Progenitor cell of endocrine pancreas (in vitro differentiated cells): ENCODE measurements at places on chromosomes 6 and 20.

DNA sequence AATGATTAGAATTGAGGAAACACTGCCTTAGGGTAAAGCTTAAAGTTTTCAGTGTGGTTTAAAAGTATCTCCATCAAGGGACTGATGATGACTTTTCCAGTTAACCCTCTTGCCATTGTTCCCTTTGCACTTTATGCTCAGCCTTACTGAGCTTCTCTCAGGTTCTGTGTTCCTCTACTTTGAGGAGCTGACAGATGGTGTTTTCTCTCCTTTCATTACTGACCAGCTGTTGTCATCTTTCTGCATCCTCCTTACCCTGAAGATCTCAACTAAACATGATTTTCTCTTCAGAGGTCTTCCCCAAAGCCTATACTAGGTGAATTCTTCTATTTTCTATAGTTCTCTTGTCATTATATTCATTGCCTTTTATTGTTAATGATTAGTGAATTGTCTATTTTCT, 475.6 kb upstream of the SYNCRIP start:
- no peak for DNase-seq

GRCh38 chr6:11328613-11329247, 96.3 kb upstream of the NEDD9 start:
- no peak for DNase-seq

DNA sequence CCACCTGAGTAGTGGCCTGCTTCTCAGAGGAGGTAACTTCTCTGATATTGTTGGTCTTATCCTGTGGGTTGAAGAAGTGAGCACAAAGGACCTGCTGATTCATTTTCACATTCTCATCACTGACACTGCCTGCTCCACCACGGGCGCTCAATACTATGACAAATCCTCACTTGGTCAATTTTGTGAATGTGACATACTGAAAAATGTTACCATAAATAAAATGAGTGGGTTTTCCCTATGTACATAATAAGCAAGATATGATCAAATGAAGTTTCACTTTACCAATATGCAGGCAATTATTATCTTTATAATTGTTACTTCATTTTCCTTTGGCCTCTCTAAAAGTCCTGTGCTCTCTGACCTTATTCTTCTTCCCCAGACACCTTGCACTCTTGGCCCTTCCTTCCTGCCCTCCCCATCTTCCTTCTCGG, 71.5 kb upstream of the RIPOR2 start:
- DNase-seq = no peak

GRCh38 chr6:33076406-33076934, 680 bp downstream of the HLA-DPB1 start:
- no peak for DNase-seq

DNA sequence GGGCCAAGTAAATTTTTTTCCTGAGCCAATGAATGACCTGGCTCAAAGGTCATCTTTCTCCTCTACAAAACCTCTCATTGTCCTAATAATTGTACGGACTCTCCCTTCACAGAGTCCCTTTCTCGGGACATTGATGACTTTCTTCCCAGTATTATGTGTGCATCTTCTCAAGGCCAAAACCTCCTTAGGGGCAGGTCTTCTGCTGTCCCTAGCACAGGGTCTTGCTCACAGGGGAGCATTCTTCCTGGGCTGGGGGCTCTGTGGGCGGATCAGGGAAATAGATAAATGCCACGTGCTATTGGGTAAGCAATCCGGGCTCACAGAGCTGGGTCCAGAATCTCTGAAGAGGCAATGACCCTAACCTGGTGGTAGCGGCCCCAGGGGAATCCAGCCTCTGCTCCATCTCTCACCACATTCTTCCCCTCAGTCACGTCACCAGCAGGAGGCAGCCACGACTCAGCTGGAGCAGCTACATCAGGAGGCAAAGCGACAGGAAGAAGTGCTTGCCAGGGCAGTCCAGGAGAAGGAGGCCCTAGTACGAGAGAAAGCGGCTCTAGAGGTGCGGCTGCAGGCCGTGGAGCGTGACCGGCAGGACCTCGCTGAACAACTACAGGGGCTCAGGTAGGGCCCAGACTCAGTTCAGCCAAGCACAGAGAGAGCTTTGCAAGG, 23.5 kb downstream of the CEP250 start:
- DNase-seq = no peak

- no peak for DNase-seq
Measured at GRCh38 chr6:259901-260508, 32.3 kb upstream of the DUSP22 start.

- DNase-seq = no peak
Measured at GRCh38 chr6:122207794-122208193, 191.7 kb upstream of the HSF2 start.

DNA sequence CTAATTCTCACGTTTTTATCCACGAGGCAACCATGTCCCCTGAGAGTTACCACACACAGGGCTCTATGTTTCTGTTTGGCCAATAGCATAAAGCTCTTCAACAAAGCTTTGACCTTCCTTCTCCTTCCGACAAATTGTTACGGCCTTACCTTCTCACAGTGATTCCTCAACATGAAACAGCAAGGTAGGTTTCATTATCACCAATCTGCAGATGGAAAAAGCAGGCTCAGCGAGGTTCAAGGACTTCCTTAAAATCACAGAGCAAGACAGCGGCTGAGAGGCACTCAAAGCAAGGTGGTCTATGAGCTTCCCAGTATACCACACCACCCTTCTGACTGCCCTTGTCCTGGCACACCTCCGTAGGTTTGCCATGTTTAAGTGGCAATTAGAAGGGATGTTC, 360.0 kb downstream of the CD83 start:
- no peak for DNase-seq

GRCh38 chr20:582204-582603, 27.9 kb downstream of the TCF15 start:
- DNase-seq = no peak

- DNase-seq = no peak
Measured at GRCh38 chr6:28979679-28980078, 25.4 kb downstream of the ZNF311 start.

DNA sequence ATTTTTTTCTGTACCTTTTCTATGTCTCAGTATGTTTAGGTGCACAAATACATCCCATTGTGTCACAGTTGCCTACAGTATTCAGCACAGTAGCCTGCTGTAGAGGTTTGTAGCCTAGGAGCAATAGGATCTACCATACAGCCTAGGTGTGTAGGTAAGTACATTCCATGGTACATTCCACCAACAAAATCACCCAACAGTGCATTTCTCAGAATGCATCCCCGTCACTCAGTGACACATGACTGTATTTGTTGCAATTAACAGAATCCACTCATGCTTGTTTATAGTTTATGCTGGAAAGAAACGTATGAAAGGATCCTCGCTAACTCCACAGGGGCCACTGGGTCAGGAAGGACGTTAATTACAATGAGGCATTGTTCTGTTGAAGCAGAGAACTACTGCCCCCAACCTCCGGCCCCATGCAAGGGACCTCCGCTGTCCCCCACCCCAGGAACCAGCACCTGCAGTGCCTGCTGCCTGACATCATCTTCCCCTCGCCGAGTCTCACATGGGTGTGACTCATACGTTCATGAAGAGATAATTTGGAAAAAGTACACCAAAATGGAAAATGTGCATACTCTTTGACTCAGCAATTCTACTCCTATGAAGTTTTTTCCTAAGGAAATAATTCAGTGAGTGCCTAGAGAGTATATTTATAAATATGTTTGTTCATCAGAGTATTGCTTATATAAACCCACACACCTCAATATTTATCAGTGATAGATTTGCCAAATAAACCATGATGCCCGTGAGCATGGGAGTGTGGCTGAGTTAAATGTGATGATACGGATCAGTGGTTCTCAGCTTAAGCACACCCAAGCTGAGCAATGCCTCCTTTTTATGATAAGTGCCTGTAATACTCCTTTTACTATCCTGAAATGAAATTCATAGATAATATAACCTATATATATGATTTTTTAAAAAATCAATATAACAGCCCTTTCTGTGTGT, 156.4 kb upstream of the ECI2 start:
- no peak for DNase-seq

- DNase-seq = no peak
Measured at GRCh38 chr6:157911786-157912185, 69.9 kb upstream of the SYNJ2 start.
